ENCODE measurements at places on chromosomes 6 and 20.
A peak's percentile ranks its signal among the peaks of the same experiment; 100 is the strongest.

GRCh38 chr20:38139977-38140753 is 24.9 kb downstream of the TGM2 start:
- DNase-seq = no peak

GRCh38 chr6:154909821-154910220 is 85.3 kb upstream of the TIAM2 start:
- no peak for DNase-seq

DNA sequence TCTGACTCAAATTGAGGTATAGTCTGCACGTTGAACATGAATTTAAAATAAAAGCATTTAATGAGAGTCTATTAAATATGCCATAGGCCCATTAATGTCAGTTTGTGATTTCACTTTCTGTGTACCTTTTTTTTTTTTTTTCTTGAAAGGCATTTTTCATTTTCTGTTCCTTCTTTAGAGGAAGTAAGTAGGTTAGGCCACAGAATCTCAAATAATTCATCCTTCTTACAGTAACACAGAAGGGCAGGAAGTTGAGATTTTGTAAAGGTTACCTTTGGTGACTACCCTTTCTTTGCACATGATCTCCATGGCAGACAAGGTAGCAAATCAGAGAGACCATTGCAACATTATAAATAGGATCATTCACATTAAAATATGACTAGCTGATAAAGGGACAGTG is 9.6 kb downstream of the L3MBTL3 start:
- no peak for DNase-seq

DNA sequence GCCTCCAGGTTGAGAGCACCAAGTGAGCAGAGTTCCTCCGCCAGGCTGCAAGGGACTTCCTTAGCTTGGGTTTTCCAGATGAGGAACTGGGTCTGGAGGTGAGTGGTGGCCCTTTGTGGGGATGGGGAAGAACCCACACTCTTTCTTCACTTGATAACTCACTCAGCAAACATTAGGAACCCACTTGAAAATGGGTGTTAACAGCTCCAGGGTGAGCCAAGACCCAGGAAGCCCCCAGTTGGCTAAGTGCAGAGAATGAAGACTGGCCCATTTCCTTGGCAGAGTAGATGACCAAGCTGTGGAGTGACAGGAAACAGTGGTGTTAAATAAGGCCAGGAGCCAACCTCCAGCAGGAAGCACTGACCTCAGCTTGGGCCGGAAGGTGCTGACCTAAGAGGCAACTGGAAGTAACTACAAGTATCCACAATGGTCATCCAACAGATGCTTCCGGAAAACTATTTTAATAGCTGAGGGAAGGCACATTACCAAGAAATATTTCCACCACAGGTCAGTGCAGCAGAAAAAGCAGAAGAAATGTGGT is 22.7 kb downstream of the MRPL14 start:
- no peak for DNase-seq

DNA sequence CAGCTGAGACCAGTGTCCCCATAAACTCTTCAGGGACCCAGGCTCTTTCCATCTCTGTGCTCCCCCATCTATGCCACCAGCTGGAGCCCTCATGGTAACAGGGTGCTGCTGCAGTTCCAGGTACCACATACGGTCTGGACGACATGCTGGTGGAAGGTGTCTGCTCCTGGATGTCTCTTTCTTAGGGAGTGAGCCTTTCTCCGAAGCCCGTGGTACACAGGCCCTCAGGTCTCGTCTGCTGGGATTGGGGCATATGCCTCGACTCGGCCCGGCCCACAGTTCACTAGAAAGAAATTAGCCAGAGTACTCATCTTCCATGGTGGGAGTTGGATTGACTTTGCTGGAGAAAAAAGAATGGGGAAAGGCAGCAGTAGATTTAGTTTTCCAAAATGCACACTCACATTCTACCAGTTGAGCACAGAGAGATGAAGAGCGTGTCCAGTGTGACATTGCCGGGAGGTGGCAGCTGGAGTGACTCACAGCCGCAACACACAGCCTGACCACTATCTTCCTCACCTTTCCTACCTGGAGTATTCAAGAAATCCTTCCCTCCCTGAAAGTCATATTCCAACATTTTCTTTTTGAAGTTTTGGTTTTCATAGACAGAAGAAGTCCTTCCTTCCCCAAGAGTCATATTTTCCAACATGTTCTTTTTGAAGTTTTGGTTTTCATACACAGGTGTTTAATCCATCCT is 18.6 kb upstream of the SPO11 start:
- DNase-seq = no peak

DNA sequence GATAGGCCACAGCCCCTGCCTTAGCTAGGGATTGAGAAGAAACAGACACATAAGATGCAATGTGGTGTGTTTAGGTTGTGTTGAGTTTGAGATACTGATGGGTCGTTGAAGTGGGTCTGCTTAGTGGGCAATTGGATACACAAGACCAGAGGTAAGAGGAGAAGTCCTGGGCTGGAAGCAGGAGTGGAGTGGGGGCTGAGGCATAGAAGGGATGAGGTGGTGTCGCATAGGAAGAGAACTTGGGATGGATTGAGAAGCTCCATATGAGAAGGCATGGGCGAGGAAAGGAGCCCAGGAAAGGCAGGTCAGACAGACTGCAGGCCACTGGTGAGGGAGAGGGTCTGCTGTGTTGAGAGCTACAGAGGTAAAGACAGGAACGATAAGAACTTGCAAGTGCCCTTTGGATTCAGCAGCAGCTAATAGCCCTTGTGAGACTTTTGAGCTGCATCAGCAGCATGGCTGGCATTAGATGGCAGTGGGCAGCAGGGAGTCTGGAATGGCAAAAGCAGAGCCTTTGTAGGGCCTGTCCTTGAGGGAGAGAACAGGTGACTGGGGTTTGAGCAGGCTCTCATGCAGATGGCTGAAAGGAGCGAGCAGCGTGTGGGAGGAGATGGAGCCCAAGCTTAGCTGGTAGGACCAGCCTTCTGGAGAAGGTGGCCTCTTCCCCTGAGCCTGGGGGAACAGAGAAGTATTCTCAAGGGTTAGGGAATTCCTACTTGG is 33.2 kb downstream of the PLCG1 start:
- DNase-seq = no peak

- DNase-seq = no peak
Measured at GRCh38 chr6:130890521-130890971, 63.3 kb downstream of the SMLR1 start.

DNA sequence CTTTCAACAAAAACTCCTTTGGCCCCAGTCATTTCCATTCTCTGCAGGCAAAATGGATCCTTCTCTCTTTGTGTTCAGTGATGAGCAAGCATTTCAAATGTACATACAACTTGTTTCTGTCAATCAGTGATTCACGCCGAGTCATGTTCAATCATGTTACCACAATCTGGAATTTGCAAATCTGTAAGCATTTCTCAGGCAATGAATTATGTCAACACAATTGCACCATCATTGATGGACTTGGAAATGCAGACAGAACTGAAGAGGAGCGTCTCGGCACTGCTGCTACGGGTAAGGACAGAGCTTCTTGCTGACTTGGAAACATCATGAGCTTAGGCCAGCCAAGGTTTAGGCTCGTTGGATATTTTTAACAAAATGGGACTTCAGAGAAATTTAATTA is 132.8 kb upstream of the AGPAT4 start:
- DNase-seq = peak; percentile 5

- DNase-seq = no peak
Measured at GRCh38 chr6:134720353-134721059, 229.4 kb downstream of the ALDH8A1 start.

DNA sequence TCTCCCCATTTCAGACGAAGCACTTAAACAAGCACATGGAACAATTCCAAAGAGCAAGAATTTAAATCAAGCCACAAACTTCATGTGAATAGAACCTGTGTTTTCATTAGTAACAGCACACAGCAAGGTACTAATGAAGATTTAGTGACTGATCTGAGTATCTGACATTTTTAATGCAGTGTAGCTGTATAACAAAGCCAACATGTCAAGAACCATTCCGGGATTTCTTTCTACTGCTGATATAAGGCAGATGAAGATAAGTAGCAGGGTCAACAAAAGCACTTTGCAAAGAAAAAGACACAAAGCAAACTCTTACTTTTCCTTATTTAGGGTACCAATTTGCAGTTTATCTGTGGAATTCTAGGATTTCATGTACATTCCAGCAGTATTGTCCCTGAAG is 11.3 kb downstream of the SLC17A5 start:
- no peak for DNase-seq

DNA sequence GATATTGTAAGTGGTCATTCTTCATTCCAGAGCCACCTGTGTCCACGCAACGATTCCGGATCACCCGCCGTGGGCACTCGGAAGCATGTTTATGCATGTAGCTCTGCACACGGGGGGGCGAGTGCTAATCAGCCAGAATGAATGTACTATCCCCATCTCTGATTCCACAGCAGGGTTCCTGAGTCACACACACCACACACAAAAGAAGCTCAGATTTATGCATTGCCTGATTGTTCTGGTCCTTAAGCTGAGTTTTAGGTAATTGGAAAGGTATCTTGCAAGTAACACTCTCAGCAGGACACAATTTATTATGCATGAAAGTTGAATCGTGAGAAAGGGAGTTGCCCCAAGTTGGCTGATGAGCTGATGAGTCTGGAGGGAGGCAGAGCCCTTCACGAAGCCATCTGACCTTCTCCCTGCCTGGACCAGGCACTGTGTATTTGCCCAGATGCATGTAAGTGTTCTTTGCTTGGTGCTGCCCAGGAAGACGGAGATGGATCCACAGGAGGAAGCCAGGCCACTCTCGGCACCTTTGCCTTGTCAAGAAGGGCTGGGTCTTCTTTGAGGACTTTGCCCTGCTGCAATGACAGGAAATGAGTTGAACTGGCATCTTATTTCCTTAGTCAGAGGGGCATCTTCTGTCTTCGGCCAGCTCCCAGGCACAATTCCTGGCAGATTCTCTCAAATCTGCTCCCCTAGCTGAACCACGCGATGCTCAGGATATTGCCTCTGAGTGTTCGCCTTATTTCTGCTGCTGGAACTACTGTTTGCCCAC is 141.1 kb downstream of the SYNDIG1 start:
- no peak for DNase-seq

DNA sequence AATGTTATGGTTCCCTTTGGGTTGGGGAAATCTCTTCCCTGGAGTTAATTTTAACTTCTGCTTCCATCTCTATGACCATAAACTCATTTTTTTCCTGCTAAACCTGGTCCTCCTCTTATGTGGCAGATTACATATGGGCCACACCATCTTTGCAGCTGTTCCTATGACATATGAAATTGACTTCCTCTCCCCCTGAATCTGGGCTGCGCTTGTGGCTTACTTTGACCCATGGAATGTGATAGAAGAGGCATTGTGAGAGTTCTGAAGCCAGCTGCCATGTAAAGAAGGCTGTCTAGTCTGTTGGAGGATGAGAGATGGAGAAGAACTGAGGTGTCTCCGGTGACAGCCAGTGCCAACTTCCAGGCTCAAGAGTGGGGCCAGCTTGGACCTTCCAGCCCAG is 100.1 kb downstream of the CDC5L start:
- no peak for DNase-seq

- DNase-seq = no peak
Measured at GRCh38 chr6:87791982-87792381, 89.9 kb upstream of the AKIRIN2 start.

- DNase-seq = no peak
Measured at GRCh38 chr6:136751991-136752390, 40.3 kb downstream of the MAP3K5 start.

- DNase-seq = no peak
Measured at GRCh38 chr6:56904068-56904467, 50.8 kb upstream of the BEND6 start.

DNA sequence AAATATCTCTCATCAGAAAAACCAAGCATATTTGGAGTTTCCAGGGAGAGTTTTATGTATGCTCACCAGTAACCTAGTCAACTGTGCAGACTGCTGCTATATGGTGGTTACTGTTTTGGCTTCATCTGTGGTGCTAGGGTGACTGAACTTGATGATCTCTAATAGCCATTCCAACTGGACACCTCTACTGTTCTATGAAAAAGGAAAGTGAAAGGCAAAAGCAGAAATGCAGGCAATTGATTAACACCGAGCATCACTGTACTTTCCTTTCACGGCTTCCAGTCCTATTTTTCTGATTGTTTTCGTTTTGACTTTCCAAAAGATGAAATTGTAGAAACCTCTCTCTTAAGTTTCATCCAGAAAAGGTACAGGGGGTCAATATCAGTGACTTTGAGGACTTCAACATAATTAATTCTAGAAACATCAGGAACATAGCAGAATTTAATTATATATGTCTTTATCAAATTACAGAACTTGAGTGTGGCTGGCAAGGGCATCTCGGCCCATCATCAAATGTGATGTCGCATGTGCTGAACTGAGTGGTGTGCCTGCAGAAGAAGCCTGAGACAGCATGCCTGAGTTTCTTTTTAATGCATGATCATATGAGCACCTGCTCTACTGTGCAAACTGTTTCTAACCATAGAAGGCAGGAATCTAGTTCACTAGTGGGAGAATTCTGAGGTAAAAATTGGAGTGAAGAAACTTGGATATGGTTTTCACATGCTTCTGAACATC is 464.3 kb upstream of the FLRT3 start:
- DNase-seq = no peak

GRCh38 chr20:59938221-59938620 is 1.9 kb downstream of the PPP1R3D start:
- no peak for DNase-seq

DNA sequence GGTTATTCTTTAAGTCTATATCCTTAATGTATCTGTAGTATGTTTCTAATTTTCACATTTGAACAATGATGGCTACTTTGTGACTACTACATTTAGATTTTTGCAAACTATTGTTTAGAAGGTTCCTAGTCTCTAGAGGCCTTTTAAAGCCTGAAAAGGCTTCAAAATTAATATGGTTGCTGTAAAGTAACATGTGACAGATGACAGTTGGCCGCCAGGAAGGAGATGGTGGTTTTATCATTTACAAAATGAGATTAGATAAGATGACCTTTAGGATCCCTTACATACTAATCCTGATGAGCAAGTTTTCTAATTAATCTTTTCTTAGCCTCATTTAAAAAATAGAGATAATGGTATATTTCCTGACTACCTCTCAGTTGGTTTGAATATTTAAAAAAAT is 18.8 kb downstream of the SCAF8 start:
- DNase-seq = no peak

DNA sequence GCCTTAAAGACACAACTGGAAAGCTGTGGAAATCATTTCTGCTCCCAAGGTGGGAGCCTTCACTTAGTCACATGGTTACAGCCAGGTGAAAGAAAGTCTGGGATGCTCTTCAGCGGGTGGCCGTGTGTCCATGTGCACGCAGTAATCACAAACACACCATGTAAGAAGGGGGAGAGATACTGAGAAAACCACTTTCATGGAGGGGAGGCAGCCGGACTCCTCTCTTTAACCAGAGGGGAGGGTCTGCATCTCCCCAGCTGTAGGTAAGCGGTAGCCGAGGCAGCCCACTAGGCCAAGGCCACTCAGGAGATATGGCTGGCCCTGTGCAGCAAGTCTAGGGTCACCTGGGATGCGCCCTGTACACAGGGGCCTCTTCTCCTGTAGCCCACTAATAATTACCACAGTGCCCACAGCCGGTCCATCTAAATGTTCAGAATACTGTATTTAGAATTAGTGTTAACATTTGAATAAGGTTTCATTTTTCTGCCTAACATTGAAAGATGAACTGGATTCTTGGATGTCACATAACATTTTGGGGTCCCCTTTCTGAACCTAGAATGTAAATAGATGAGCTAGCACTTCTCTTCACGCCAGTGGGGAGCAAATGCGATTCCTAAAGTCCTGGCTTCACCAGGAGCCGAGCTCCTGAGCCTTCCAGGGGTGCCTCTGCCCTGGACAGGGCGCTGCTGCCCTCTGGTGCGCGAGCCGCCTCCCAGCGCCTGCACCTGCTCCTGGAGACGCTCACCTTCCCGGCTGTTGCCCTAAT is 15.9 kb downstream of the GPR31 start:
- DNase-seq = peak; percentile 61

GRCh38 chr6:87465051-87465450 is 7.7 kb upstream of the SLC35A1 start:
- DNase-seq = no peak

- no peak for DNase-seq
Measured at GRCh38 chr6:43746613-43747102, 23.4 kb upstream of the VEGFA start.
